Stimulated activated CD8-positive, alpha-beta memory T cell treated with anti-CD3 and anti-CD28 coated beads, Interleukin-15, amount 100 ng/mL, for 48 hours (primary cell): ENCODE measurements at places on chromosomes 11 and 22.

DNA sequence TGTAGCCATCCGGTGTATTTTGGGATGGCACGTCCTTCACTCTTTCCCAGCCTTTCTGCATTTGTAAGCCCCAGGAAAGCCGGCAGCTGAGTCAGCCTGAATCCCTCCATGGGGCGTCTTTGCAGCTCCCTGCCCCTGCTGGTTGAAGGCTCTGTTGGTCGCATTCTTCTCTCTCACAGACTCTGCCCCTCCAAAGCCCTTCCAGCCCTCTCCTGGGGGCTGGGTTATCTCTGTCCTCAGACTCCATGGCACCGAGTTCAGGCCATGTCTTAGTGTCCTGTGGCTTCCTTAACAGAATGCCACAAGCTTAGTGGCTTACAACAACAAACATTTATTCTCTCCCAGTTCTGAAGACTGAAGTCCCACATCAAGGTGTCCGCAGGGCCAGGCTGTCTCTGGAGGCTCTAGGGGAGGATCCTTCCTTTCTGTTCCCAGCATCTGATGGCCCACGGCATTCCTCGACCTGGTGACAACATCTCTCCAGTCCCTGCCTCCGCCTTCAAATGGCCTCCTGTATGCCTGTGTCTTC is 62.2 kb downstream of the BCR start:
- no peak for DNase-seq

DNA sequence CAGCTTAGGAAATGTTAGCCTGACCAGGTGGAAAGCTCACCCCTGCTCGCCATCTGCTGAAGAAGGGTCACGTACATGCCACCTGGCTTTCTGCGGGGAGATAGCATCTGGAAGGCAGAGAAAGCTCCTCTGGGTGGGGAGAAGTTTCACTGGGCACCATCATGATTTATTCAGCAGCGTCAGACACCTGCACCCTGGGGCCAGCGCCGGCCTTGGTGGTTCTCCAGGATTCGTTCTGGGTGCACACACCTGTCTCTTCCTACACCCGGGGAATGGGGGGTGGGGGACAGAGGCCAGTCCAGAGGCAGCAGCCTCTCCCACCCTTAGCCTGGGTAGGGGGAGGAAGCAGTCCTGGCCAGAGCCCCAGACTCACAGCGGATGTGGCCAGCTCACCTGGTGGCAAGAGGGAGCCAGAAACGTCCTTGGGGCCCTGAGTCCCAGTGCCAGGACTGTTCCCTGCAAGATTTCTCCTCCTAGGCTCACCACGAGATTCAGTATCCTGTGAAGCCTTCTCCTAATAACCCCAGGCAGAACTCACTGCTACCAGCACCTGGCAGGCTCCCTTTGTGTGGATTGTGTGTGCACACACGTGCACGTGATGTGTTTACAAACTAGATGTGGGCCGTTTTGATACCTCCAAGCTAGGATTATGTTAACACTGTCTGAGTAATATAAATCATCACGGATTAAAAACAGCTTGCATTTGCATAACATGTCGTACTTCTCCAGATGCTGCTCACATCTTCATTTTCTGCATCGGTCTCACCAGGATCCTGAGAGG is 17.3 kb upstream of the RASD2 start:
- DNase-seq: no peak

DNA sequence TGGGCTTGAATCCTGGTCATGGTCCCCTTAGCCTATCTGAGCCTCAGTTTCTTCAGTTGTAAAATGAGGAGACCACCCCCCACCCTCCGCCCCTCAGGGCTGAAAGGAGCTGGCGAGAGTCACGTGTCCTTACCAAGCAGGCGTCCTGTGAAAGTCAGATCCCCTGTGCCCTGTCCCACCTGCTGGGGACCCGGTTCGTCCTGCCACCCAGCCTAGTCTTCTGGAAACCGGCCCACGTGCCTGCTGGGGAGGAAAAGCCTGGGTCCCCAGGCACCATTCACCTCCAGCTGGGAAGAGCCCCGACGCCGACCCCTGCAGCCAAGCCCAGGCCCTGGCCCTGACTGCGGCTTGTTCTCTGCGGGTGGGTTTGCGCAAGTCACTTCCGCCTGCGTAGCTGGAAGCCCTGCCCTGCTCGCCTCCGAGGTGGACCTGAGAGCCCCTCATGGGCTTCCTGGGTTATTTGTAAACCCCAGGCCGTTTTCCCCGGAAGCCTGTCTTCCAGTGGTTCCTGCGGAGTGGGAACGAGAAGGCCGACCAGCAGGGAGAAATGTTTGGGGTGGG is 679 bp upstream of the SSH3 start:
- no peak for DNase-seq

DNA sequence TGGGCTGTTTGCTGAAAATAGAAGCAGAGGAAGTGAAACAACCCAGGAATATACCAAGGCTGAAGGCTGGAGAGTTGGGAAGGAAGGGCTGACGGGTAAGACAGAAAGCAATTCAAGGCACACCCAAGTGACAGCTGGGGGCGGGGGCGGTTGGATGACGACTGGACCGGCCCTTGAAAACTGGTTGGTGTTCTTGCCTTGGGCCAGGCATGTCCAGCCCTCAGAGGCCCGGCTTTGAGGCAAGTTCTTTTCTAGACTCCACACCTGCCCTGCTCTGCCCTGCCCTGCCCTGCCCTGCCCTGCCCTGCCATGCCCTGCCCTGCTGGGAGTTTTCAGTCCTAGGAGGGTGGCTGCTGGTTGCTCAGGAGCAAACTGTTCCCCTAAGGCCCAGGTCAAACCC is 34.2 kb upstream of the CACNG2 start:
- DNase-seq: no peak

GRCh38 chr11:1563149-1563638 is 8.9 kb downstream of the DUSP8 start:
- DNase-seq: no peak

DNA sequence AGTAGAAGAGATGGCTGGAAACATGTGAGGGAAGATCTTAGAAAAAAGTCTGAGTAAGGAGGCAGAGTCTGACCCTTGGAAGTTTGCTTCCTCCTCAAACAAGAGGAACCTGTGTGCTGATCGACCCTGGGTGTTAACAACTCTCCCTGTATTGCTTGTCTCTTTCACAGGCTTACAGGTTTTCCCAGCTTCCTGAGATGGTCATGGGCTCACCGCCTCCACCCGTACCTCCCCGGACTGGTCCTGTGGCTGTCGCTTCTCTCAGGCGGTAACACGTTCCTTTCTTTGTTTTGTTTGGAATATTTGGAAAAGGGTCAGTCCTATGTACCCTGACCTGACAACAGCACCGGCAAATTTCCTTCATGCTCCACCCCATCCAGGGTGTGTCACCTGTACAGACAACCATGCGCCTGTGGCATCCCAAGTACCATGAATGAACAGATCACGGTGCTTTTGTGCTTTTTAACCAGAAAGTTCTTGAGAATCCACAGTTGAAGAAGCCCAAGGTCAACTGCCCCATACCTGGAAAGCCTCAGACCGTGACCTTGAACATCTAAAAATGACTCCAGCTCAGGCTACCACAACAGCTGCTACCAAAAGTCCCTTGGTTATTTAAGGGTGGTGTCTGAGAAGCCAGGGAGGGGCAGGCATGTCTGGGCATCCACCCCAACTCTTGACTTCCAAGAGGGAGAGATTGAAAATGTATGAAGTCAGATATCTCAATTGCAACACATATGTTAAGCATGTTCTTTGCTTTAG is 44.6 kb downstream of the C11orf91 start:
- no peak for DNase-seq

DNA sequence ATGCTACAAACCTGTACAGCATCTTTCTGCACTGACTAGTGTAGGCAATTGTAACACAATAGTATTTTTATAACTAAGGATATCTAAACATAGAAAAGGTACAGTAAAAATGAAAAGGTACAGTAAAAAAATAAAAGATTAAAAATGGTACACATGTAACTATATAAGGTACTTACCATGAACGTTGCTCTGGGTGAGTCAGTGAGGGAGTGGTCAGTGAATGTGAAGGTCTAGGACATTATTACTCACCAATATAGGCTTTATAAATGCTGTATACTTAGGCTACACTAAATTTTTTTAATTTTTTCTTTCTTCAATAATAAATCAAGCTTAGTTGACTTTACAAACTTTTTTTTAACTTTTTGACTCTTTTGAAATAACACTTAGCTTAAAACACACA is 59.9 kb downstream of the EIF3M start:
- DNase-seq: no peak
